ENCODE measurements at places on chromosomes 7 and 10.
A peak's percentile ranks its signal among the peaks of the same experiment; 100 is the strongest.

- no peaks in the 10 kb centered on the region for H3K4me1 ChIP-seq
- H3K4me3 ChIP-seq: no peak overlapping the region
- H3K36me3 ChIP-seq: no peaks in the 10 kb centered on the region
- no peak overlapping the region for H3K27ac ChIP-seq
- H3K27me3 ChIP-seq: peaks cover 34% of the 10 kb centered on the region
- no peak for DNase-seq
Observed at GRCh38 chr7:25310896-25311295, 82.6 kb upstream of the NPVF start.

DNA sequence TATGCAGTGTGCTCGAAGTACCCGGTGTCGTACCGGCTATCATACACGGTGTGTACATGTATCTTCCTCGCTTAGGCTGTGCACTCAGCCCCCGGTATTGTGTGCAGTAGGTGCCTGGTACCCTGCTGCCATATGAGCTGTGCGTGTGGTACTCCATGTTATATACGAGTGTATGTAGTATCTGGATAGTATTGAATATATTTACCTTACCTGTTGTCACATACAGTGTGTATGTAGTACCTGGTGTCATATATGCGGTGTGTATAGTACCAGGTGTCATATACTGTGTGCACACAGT lies 1.2 kb downstream of the ZMYND11 start:
- DNase-seq: no peak
- H3K36me3 ChIP-seq: no peaks in the 10 kb centered on the region
- peak overlapping the region; percentile 93 for H3K27ac ChIP-seq
- H3K27me3 ChIP-seq: no peaks in the 10 kb centered on the region
- peak overlapping the region; percentile 70 for H3K4me3 ChIP-seq

DNA sequence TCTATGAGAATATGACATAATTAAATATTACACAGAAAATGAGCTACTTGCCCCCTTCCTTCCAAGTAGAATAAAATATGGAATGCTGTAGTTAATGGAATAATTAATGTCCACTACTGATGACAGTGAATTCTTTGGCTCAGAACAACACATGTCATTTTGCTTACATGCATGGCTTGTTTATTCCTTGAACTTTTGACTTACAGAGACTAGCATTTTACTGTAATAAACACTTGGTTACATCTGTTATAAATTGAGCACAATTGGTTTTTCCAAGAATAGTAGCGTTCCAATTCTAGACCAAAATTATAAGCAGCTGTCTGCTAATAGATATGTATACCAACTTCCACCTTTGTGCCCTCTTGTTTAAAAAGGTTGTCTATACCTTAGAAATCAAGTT lies 286.7 kb downstream of the OTUD1 start:
- H3K27me3 ChIP-seq: no peaks in the 10 kb centered on the region
- no peaks in the 10 kb centered on the region for H3K36me3 ChIP-seq

GRCh38 chr10:97499561-97500296 lies 1.0 kb downstream of the UBTD1 start:
- H3K36me3 ChIP-seq: no peaks in the 10 kb centered on the region
- no peaks in the 10 kb centered on the region for H3K27me3 ChIP-seq
- peak overlapping the region; percentile 94 for H3K27ac ChIP-seq
- no peak for DNase-seq
- peak overlapping the region; percentile 76 for H3K4me3 ChIP-seq

- no peaks in the 10 kb centered on the region for H3K4me1 ChIP-seq
- no peak overlapping the region for H3K4me3 ChIP-seq
- H3K36me3 ChIP-seq: no peaks in the 10 kb centered on the region
- no peak overlapping the region for H3K27ac ChIP-seq
Observed at GRCh38 chr10:13018171-13018570, 16.7 kb upstream of the CCDC3 start.

- H3K4me1 ChIP-seq: peaks cover 75% of the 10 kb centered on the region
- H3K27ac ChIP-seq: peak overlapping the region; percentile 92
- no peaks in the 10 kb centered on the region for H3K27me3 ChIP-seq
- peaks cover 16% of the 10 kb centered on the region for H3K36me3 ChIP-seq
- peak overlapping the region; percentile 31 for H3K4me3 ChIP-seq
Observed at GRCh38 chr7:73706126-73707044, 13.1 kb downstream of the STX1A start.

DNA sequence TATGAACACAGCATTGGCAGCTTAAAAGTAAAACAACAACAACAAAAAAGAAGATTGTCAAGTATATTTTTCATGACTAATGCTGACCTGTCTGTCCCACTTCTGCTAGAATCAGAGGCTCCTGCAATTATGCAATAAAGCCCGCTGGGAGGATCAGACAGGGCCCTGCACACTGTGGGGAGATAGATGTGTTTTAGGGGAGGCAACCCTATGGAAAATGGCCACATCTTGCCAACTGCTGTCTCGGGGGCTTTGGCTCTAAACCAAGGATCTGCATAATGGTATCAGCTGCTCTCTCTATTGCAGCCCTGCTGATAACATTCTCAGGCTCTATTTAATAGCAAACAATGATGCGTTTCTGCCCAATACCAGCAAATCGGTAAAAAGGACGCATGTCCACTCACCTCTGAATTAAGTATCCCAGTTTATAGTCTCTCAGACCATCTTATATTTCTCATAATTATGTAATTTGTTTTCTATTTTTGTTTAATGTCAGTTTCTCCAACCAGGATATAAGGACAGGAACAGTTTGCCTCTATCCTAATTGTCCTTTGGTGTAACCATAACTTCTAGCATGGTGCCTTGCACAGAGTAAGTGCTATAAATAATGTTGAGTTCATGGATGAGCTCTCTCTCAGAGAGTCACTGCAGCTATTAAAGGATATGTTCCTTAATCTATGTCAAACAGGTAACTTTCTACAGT lies 15.3 kb upstream of the PRKAR2B start:
- no peak for DNase-seq
- no peaks in the 10 kb centered on the region for H3K36me3 ChIP-seq
- no peak overlapping the region for H3K27ac ChIP-seq
- no peaks in the 10 kb centered on the region for H3K27me3 ChIP-seq
- H3K4me3 ChIP-seq: no peak overlapping the region

DNA sequence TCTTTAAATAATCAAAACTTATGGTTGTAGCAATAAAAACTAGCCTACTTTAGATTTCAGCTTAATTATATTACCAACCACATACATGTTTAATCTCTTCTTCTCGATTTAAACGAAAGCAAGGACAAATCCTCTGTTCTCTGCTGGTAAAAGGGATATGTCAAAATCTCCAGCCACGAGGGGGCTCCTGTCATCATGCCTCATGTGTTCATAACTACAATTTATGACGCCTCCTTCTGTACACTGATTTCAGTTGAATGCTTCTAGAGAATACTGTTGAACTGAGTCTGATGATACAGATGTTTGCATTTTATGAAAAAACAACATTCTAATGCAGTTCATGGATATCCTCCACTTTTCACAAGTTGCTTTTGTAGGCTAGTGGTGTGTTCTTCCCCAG lies 220.0 kb upstream of the DPP6 start:
- H3K36me3 ChIP-seq: no peaks in the 10 kb centered on the region
- no peak for DNase-seq
- no peak overlapping the region for H3K27ac ChIP-seq
- no peak overlapping the region for H3K4me3 ChIP-seq
- H3K27me3 ChIP-seq: no peaks in the 10 kb centered on the region

DNA sequence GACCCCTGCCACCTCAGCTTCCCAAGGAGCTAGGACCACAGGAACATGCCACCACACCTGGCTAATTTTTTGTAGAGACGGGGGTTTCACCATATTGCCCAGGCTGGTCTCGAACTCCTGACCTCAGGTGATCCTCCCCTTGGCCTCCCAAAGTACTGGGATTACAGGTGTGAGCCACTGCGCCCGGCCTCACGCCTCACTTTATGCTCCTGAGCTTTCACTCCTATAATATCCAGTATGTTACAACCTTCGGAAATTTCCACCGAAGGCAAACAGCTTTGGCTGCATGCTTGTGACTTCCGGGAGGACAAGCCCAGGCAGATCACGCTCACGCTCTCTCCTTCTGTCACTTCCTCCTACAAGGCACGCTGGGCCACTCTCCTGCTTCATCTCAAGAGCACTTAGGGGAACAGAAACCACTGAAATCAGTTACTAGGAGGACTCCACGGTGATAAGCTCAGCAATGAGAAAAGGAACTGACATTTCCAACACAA lies 4.4 kb upstream of the MAD1L1 start:
- H3K4me3 ChIP-seq: no peak overlapping the region
- H3K36me3 ChIP-seq: peaks cover 22% of the 10 kb centered on the region
- no peak overlapping the region for H3K27ac ChIP-seq
- no peaks in the 10 kb centered on the region for H3K27me3 ChIP-seq
- H3K4me1 ChIP-seq: peaks cover 4% of the 10 kb centered on the region

DNA sequence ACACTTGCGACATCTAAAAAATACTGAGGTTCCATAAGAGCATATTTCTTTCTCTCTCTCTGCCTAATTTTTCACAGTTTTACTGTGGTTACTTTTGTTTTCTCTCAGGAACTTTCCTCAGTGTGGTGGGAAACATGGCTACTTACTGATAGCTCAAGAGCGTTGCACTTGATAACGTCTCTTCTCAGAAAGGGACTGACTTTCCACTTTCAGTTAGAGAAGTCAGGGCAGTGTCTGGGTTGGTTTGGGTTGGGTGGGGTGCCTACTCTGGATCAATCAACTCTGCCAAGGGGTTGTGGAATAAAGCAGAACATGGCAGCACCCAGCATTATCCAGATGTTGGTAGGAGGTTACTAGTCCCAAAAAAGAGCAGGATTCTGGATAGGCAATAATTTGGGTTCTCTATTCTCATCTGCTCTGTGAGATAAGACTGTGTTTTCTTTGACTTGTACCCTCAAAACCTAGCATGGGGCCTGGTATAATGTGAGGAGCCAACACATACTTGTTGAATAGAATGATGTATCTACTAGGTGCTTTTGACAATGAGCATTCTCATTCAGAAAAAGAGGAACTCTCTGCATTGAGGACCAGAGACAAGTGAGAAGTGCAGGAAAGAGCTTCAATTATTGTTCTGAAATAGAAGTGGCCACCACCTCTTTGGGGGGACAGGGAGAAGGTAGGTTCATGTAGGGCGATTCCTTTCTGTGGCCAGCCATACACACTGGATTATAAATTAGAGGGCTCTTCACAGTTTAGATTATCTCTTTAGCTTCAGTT lies 315.7 kb downstream of the REEP3 start:
- peaks cover 25% of the 10 kb centered on the region for H3K27me3 ChIP-seq
- H3K36me3 ChIP-seq: no peaks in the 10 kb centered on the region
- H3K4me3 ChIP-seq: no peak overlapping the region
- no peak for DNase-seq
- H3K4me1 ChIP-seq: no peaks in the 10 kb centered on the region

DNA sequence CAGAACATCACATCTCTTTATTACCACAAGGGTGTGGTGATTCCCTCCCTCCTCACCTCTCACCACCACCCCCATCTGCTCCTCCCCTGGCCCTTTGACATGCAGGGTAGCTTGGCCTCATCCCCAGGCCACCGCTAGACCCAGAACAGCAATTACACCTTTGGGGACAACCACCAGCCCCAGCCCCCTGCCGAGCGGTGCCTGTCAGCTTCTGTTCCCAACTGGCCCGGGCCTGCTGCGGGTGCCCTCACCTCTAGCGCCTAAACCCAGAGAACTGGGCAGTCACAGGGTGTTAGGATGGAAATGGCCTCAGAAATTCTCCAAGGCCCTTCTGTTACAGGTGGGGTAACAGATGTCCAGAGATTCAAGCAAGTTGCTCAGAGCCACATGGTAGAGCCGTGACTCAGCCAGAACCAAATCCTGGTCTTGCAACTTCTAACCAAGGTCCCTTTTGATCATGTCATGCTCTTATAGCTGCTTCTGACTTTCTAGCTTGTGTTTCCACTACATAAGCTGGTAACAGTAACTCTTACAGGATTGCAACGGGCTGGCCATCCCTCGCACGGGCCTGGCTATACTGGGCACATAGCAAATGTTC lies 78.0 kb downstream of the PRKAG2 start:
- no peak overlapping the region for H3K27ac ChIP-seq
- H3K4me1 ChIP-seq: peaks cover 26% of the 10 kb centered on the region
- DNase-seq: no peak
- no peaks in the 10 kb centered on the region for H3K27me3 ChIP-seq

GRCh38 chr10:123635131-123635530 lies 31.0 kb upstream of the GPR26 start:
- H3K27me3 ChIP-seq: peaks cover 33% of the 10 kb centered on the region
- no peak for DNase-seq
- H3K27ac ChIP-seq: no peak overlapping the region
- peaks cover 22% of the 10 kb centered on the region for H3K4me1 ChIP-seq

GRCh38 chr10:79023240-79024162 lies 45.3 kb upstream of the ZMIZ1 start:
- H3K27me3 ChIP-seq: no peaks in the 10 kb centered on the region
- no peaks in the 10 kb centered on the region for H3K36me3 ChIP-seq
- no peak for DNase-seq
- no peaks in the 10 kb centered on the region for H3K4me1 ChIP-seq

- H3K4me1 ChIP-seq: peaks cover 25% of the 10 kb centered on the region
- H3K27ac ChIP-seq: peak overlapping the region; percentile 57
- DNase-seq: peak; percentile 48
- no peak overlapping the region for H3K4me3 ChIP-seq
Observed at GRCh38 chr10:124106241-124106879, 13.0 kb upstream of the CHST15 start.

DNA sequence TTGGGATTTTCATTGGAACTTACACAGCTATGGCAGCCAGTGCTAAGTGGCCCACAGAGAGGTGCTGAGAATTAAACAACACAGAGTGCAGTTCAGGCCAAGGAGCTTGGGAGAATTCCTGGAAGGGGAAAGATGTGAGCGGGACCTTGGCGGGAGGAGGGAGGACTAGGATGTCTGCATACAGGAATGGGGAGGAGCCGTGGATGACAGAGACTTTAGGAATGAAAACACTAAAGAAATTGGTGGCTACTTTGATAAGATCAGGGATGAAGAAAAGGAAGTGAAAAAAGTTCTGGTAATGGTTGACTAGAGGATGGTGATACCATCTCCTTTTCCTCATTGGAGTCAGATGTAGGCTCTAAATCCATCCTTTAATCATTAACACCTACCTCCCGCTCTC lies 234.2 kb upstream of the FZD8 start:
- H3K4me3 ChIP-seq: no peak overlapping the region
- no peaks in the 10 kb centered on the region for H3K36me3 ChIP-seq
- DNase-seq: no peak
- no peaks in the 10 kb centered on the region for H3K27me3 ChIP-seq
- H3K4me1 ChIP-seq: no peaks in the 10 kb centered on the region

DNA sequence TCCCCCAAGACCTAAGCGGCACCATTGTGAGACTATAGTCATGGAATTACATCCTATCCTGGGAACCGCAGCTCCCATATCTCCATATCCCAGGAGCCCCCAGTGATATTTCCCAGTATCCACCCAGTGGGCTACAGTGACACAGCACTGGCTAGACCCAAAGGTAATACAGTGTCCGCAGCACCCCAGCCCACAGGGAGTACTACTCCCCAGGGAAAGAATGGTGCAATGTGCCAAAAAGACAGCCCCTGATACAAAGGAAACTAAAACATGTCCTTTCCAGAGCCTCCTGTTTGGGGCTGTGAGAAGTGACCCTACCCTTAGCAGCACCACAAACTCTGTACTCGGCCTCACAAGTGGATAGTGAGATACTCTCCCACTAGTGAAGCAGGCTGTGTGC lies 4.5 kb upstream of the IFIT2 start:
- H3K4me1 ChIP-seq: no peaks in the 10 kb centered on the region
- no peak for DNase-seq
- no peaks in the 10 kb centered on the region for H3K27me3 ChIP-seq
- H3K4me3 ChIP-seq: no peak overlapping the region
- no peaks in the 10 kb centered on the region for H3K36me3 ChIP-seq
- no peak overlapping the region for H3K27ac ChIP-seq

Data from HCT116 (cell line).